ENCODE measurements at places on chromosomes 7 and 10.
A peak's percentile ranks its signal among the peaks of the same experiment; 100 is the strongest.

DNA sequence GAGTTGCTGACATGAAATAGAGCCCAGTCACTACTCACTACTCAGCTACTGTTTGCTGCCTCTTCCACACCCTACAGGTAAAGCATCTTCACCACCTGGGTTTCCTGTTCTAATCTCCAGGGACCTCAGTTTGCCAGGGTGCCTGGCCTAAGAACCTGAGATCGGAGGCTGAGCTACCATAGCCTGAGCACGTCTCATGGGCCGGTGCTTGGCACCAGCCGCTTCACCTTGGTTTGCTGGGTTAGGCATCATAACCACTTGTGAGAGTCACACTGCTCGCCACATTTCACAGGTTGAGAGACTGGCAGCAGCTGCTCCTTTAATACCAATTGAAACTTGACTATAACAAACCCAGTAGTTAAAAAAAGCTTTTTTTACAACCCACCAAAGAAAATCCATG, 75.1 kb downstream of the EMX2 start:
- no peak for DNase-seq

GRCh38 chr10:32332299-32332750, 14.6 kb downstream of the EPC1 start:
- peak; percentile 72 for DNase-seq

DNA sequence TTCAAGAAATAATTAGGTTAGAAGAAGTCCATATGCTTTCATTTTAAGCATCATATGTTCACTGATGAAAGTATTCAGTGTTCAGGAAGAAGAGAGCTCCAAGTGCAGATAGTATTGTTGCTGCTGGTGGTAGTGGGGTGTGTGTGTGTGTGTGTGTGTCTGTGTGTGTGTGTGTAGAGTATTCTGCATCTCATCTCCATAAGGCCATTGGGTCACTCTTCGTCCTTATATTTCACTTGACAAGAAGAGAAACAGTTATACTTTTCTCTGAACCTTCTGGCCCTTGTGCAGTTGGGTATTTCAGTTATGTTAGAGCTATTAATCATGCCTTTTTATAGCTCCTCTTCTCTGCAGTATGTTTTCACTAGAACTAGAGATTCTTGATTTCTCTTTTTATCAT, 26.2 kb downstream of the ADAM22 start:
- no peak for DNase-seq

- no peak for DNase-seq
Observed at GRCh38 chr10:119337796-119338432, 130.5 kb downstream of the GRK5 start.

DNA sequence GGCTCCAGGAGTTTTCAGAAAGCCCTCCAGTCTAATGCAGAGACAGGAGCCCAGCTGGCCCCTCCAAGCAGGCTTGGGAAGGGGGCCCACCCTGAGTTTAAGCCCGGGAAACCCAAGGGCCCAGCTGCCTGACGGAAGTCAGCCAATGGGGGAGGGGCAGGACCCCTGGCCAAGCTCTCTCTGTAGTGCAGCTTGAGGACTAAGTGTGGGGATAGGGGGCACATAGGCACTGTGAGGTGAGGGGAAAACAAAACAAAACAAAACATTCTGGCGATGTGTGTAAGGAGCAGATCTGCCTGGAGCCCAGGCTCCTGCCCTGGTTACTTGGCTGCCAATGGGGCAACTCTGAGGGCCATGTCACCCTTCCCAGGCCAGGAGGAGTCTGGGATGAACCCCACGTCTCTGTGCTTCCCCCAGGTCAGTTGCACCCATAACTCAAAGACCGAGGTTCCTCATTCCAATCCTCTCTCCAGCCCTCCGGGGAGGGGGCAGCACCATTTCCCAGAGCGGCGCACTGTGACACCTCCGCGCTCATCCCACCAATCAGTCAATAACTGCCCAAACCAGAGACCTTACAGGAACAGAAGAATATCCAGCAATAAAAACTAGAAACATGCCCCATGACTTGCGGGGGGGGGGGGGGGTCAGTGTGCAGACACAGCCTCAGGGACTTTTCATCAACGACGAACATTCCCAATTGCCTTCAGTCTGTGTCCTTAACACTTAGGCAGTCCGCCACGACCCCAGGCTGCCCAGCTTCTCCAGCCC, 1.7 kb downstream of the CXCL12 start:
- DNase-seq, result no peak

DNA sequence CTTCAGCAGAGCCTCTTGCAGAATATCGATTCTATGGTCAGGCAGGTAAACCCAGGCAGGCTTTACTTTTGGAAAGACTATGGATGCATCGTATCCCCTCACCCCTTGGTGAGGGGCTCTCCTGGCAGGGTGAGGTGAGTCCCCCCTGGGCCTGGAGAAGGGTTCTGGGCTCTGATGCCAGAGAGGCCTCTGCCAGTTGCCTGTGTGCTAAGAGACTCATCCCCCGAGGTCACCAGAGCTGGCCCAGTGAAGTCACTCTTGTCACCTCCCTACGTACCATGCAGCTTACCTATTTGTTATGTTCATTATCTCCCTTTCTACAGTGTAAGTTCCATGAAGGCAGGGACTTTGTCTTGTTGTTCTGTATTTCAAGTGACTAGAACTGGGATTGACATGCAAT, 51.3 kb downstream of the TSPAN15 start:
- no peak for DNase-seq

DNA sequence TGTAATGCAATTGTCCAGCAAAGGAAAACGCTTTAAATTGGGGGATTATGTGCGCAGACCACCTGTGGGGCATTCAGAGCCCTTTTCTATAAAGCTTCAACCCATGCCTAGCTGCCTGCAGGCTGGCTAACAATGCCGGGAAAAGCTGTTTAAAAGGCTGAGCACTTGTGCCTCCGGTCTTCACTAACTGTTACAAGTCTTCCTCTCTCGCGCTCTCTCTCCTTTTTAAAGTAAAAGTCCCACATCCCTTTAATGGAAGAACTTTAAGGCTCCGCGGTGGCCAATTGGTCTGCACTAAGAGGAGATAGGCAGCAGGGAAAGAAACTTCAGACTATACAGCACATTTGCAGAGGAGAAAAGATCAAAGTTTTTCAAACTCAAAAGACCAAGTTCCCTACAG, 4.6 kb downstream of the FZD8 start:
- DNase-seq, result no peak

- DNase-seq, result no peak
Observed at GRCh38 chr10:132263866-132264265, 43.9 kb downstream of the STK32C start.

GRCh38 chr7:131371411-131371810, 43.7 kb downstream of the MKLN1 start:
- DNase-seq, result no peak

DNA sequence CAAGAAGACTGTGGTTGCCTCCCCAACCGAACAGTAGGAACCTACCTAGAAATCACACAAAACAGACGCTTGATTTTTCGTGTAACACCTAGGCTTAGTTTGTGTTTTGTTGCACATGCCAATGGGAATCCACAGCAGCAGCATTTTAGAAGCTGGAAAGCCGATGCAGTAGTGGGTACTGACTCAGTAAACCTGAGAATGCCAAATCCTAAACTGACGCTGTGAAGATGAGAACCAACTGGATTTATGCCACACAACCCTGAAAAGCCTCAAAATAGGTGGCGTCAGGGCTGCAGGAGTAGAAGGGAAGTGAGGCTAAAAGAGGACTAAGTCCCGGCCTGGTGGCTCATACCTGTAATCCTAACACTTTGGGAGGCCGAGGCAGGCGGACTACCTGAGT, 162.5 kb downstream of the REEP3 start:
- DNase-seq, result no peak

DNA sequence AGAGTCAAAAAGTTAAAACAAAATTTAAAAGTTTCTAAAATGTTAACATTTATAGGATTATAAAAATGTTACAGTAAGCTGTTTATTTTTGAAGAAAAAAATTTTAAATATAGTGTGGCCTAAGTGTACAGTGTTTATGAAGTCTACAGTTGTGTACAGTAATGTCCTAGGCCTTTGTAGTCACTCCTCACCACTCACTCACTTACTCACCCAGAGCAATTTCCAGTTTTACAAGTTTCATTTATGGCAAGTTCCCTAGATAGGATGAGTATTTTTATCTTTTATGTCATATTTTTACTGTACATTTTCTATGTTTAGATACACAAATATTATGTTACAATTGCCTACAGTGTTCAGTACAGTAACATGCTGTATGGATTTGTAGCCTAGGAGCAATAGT, 419.9 kb downstream of the ARL4A start:
- DNase-seq, result no peak

- no peak for DNase-seq
Observed at GRCh38 chr10:127649642-127650041, 87.3 kb upstream of the FOXI2 start.

GRCh38 chr10:84613336-84614021, 285.1 kb downstream of the CCSER2 start:
- DNase-seq, result no peak

DNA sequence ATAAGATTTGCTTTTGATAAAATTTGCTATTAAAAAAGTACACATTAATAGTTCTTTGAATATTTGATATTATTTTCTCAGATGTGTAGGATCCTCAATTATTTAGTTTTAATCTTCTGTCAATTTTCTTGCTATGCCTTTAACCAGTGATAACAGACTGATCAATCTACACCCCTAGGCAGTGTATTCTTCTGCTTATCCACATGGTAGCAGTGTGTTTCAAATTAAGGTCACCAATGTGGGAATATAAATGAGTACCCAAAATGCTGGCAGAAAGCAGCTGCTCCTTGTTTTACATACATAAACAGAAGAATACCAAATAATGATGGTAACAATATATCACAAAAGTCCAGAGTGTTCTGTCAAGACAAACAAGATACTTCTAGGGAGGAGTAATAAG, 87.0 kb downstream of the SKAP2 start:
- no peak for DNase-seq

DNA sequence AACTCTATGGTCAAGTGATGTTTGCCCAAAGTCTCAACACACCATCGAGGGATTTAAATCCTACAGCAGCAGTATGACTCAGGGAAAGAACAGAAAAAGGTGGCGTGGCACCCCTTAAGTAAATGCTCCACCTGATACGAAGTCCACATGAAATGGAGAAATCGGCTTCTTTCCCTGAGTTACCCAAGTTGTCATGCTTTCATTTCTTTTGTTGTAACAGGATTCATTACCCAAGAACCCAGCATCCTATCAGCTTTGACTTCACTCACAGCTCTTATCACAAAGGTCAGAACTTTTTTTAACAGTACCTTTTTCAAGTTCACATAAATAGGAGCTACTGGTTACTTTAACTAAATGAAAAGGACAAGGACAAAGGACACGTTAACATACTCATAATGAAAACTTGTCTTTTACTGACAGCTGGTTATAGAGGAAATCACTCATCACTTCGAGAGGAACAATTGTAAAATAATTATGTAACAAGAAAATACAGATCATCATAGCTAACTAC, 219.8 kb upstream of the FRMD4A start:
- no peak for DNase-seq

- peak; percentile 97 for DNase-seq
Observed at GRCh38 chr7:100081535-100082102, at the start of gene ZNF3. Gene ZNF3, minus strand, starts transcription at chr7:100081723. Its CDS starts 4,366 bp downstream, at chr7:100077357.

GRCh38 chr7:102097601-102098161, 189.0 kb upstream of the SH2B2 start:
- no peak for DNase-seq

DNA sequence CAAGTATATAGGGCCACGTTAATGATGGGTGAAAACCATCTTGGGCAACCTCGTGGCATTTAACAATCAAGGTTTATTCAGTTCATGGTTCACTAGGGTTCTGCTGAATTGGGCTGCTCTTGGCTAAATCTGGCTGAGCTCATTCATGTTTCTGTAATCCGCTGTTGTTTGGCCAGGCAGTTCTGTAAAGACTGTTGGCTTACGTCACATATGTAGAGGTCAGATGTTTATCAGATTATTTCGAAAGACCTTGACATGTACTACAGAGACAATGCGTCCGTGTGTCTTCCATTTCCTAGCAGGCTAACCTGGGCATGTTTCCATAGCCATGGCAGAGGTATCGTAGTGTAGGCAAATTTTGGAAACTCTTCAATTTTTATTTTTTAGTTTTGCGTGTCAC, 190.0 kb upstream of the ZWINT start:
- DNase-seq, result no peak

GRCh38 chr7:3230908-3231307, 70.1 kb upstream of the SDK1 start:
- DNase-seq, result no peak

DNA sequence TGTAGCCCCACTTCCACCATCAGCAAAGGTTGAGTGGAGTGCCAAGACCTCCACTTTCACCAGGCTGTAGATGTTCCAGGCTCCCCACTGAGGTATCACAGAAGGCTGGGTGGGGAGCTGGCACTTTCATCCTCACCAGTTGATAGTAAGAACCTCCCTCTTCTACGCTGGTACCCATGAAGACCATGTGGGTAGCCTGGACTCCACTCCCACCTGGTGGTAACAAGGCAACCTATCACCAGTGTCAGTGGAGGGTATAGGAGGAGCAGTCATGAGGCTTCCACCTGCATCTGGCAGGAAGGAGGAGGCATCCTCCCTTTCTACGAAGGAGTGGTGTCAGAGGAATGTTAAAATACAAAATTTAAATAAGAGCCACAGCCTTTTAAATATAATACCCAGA, 4.4 kb downstream of the SMIM30 start:
- DNase-seq, result no peak

DNA sequence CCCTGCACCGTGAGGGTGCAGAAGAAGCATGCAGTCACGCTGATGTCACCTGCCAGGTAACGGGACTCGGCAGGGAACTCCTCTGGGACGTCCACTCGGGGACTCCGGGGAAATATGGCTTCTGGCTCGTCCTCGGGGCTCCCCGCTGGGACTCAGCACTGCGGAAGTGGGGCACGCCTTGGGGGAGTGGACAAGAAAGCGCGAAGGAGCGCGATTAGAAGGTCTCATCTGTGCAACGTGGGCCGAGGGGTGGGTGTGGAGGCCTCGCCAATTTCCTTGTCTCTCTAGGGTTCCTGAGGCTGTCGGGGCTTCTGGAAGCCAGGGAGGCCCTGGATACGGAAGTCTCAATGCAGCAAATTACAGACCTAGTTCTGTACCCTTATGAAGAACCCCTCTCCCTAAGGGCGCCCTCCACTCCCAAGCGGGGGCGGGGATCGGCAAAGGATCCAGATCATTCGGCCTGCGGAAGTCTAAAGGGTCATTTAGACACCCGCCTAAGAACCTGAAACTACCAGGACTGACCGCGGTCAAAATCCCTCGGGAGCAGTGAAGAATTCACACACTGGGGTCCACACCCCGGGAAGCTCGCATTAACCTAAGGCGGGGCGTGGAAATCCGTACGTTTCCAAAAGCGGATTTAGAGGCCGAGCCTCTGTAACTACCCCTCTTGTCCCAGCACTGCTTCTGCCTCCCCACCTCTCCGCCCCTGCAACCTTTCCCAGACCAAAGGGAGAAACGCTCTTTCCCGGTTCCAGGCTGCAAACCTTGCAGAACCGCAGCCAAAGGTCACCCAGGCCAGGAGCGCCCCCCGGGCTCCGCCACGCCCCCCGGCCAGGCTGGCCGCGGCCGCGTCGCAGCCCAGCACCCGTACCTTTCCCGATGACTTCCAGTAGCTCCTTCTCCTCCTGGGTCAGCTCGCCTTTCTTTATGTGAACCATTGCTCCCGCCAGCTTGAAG, 640 bp downstream of the ANKMY2 start:
- peak; percentile 35 for DNase-seq

GRCh38 chr7:22296916-22297315, 60.0 kb downstream of the RAPGEF5 start:
- no peak for DNase-seq

Data from activated CD8-positive, alpha-beta memory T cell treated with anti-CD3 and anti-CD28 coated beads for 4 hours (primary cell).